Lower leg skin (tissue), 4 donors: ENCODE measurements at places on chromosomes 1 and 21.

- no peak for DNase-seq
These were observed 5.6 kb downstream of the SH3BGRL3 start for GRCh38 chr1:26285366-26286063.

DNA sequence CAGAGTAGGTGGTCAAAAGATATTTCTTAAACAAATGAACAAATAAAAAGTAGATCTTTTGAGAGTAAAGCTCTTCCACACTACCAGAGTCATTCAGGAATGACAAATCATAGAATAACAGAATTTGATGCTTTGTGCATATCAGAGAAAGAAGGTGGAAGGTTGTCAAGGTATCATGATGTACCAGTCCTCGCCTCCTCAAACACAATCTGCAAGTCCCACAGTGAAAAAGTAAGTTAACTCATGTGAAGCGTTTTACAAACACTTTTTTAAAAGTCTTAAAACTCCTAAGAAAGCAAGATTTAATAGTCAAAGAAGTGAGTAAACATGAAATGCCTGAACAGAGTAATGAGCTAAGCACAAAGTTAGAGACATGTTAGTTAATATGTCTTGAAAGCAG, 2.5 kb upstream of the RGS4 start:
- DNase-seq, result no peak

DNA sequence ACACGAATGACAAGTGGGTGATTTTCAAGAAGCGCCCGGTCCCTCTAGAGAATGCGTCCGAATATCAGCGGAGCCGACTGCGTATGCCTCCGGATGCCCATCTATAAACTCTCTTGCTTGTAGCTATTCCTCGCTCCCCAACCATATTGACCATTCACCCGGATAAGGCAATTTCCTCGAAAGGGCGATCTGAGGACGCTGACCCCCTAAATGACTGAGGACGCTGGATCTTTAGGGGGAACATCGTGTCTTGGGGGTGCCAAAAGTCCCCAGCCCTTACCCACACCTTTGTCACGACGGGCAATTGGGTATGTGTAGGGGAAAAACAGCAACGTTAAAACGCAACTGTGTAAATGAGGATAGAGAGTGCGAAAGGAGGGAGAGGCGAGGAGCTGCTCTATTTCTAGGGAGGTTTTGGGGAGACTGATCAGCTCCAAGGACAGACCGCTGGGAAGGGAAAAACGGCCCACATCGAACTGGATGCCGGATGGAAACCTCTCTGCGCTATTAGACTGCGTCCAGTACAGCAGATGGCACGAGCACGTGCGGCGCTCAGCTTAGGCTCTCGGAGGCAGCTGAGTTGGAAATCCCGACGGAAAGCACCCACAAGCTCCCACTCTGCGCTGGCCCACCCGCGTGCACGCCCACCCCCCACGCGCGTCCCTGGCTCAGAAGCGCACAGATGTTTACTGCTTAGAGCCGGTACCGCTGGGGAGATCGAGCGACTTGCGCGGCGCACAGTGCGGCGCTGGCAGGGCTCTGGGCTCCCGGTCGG, 2.9 kb upstream of the PRRX1 start:
- no peak for DNase-seq

DNA sequence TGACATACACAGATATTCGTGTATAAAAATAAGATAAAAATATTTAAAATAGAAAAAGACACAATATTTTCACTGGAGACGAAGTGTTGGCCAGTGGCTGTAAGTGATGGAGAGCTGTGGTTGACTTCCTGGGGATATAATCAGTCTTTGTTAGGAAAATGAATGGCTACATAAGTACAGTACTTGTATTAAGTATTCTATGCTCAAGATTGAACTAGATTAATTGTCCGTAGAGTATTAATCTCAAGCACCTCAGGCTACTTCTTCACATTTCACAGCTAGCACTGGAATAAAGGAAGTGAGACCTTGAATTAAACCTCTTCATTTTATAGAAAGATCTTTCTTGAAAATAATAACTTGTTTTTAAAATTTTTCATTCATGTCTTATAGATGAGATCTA, 39.0 kb upstream of the RGS5 start:
- no peak for DNase-seq

DNA sequence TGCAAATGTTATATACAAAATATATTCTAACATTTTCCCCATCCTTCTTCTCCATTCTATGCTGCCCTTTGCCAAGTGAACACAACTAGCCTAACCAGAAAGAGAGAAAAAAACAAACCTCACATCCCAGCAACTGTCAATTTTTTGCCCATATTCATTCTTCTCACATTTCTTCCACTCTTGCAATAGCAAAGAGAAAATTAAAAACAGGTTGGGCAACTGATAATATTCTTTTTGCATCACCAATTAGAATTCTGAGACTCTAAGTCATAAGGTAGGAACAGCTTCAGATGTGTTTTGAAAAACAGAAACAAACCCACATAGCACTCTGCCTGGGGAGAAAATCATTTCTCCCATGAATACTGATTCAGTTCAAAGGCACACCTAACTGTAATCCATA, 25.2 kb upstream of the EXO1 start:
- no peak for DNase-seq

DNA sequence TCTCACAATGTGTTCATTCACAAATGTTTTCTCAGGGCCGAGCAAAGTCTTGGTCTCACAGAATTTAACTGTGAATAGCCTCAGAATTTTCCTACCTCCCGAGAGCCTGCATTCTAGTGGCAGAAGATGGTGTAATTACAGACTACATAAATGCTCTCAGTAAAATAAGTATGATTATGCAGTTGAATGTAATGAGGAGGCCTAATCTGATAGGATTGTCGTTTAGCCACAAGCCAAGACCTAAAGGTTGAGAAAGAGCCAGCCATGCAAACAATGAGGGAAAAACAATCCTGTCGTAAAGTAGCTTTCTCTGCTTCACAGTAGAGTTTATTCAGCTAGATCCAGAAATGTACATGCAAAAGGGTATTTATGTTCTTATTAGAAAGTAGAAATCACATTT, 607.8 kb upstream of the B3GALT2 start:
- DNase-seq, result no peak

DNA sequence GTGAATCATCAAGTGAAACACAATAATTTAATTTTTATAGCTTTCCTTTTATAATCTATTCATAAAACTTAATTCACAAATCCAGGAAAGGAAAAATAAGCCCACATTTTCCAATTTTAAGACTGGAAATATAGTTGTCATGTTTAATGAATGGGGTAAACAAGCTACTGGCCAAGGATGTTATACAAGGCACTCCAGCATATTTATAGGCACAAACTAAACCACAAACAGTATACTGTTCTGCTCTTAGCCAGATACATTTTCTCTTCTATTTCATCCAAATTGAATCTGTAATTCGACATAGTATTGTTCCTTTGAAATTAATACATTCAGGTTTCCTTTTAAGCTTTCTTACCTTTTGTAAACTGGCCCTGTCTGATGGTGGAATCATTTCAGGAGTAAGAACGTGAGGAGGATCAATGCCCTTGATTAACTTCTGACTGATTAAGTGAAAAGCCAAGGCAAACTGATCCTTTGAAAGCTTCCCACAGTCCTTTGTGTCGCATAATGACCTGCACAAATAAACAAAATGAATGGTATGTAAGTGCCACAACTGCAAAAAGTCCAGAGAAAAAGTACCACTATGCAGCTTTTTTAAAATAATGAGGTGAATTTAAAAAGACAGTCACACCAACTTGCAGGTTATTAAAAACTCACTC, 74.4 kb downstream of the EPS15 start:
- no peak for DNase-seq

GRCh38 chr1:41702771-41703170, 216.0 kb downstream of the HIVEP3 start:
- DNase-seq, result no peak

- DNase-seq, result no peak
These were observed 319.8 kb upstream of the RRP15 start for GRCh38 chr1:217965156-217965786.

DNA sequence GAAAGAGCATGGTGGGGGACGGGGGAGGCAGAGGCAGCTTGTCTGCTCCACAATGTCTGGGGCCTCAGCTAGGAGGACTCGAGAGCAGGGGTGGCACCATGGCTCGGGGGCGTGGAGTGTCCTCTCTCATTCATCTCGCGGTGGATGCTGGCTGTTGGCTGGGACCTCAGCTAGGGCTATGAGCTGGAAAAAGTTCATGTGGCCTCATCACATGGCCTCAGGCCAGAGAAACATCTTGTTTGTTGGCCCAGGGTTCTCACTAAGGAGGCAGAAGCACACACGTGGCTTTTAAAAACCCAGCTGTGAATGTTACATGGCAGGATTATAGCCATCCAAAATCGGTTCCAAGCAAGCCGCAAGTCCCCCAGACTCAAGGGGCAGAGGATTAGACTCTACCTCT, 6.2 kb upstream of the CENPS start:
- DNase-seq, result no peak

DNA sequence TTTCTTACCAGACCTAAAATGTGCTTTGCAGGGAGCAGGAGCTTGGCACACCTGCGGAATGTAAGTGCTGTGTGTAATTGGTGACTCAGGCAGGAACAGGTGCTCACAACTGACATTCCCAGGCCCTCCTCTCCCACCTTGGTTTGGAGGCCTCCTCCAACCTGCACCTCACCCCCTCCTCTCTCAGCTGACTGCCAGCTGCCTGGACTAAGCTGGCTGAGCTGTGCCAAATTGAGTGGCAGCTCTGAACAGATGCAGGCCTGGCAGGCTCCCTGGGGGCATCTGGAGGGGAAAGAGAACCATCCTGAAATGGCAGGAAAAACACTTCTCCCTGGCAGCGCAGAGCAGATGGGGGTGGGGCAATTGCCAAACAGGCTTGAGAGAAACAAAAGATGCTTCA, 91.7 kb upstream of the PGBD5 start:
- DNase-seq, result no peak

DNA sequence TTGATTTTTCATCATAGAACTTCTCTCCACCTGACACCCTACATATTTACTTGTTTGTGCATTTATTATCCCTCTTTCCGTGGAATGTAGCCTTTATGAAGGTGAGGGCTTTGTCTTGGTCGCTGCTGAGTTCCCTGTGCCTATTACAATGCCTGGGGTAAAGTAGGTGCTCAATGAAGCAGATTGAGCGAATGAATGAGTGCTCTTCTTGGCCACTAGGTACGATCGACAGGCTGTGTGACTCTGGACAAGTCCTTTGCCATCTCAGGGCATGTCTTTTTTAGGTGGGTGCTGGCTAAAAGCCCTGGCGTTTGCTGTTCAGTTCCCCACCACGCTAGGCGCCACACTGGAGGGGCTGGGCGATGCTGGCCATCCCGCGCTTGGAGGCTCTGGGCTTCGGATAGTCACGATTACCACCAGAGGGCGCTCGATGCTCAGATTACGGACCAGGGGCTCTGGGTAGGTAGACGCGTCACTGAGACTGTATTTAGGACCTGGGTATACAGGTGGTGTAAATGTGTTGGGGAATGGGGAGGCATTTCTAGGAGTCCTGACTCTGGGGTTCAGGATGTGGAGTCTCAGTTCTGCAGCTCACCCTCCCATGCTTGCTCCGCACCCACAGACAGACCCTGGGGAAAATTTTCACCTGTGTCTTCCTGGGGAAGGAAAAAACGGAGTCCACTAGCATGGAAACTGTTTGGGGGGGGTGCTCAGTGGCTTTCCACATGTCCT, 71.0 kb upstream of the CSF3R start:
- peak; percentile 85 for DNase-seq

- DNase-seq, result peak; percentile 95
These were observed 23.5 kb downstream of the MTARC1 start for GRCh38 chr1:220810179-220810653.

GRCh38 chr21:25750085-25750484, 15.3 kb downstream of the GABPA start:
- DNase-seq, result no peak

DNA sequence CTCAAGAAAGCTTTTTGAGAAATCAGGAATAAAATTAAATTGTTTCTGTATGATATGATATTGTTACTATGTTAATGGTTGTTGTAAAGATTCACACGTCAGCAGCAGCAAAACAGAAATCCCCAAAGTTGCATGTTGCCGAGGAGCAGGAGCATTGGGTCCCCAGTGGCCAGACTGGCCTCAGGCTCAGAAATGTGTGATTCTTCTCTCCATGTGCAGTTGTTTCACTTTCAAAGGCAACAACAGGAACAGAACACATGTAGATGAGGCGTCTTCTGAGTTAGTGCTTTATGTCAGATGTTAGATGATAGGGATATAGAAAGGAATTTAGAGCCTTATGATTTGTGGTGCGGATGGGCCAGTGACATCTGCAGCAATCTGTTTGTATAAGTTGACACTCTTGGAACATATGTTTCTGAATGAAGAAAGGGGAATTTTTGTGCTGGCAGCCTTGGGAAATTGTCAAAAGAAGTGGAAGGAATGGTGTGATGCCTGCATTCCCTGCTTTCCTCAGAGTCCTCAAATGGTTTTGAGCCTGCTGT, 2.1 kb upstream of the TTLL7 start:
- DNase-seq, result no peak

- no peak for DNase-seq
These were observed 121.2 kb downstream of the PIK3R3 start for GRCh38 chr1:46011121-46011695.

DNA sequence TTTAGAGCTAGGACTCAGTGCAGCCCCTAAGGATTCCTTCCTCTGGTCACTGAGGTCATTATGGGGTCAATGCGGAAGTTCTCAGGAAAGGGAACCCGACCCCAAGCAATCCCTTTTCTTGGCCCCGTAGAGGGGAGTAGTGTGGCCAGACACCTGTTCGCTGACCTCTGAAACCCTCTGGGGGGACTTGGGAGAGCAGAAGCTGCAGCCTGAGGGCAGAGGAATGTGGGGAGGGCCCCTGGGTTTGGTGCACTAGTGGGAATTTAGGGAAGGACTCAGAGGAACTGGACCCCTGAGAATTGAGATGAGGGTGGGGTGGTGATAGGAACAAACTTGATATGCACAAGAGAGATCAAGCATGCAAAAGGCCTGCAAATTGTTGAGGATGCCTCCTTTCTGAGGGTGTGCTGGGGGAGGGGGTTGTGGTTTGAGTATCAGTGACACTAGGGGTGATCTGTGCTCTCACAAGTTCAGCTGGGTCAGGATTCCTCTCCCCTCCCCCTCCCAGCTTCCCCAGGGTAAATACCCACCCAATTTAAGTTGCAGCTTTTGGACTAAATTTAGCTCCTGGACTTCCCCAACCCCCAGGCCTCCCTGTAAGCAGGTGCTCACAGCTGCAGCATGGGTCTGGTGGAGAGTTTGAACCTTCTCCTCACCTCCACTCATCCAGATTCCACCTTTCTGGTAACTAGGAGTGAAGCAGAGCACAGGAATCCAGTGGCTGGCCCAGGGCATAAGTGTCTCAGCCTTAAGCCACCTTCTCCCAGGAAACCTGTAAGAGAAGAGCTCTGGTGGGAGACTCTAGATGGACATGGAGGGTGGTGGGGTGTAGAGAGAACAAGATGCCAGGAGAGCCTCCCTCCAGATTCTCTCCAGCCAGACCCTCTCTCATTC, 13.5 kb downstream of the ADAMTSL4 start:
- no peak for DNase-seq

- DNase-seq, result no peak
These were observed 9.2 kb upstream of the PLEKHG5 start for GRCh38 chr1:6500544-6501278.

- DNase-seq, result no peak
These were observed 223.5 kb downstream of the RHOU start for GRCh38 chr1:228958741-228959140.

- DNase-seq, result no peak
These were observed 28.5 kb downstream of the ETNK2 start for GRCh38 chr1:204123376-204123775.

- no peak for DNase-seq
These were observed 109.8 kb downstream of the OSBPL9 start for GRCh38 chr1:51726544-51727225.
